AG04449 (cell line): ENCODE measurements at places on chromosomes 2 and 18.

DNA sequence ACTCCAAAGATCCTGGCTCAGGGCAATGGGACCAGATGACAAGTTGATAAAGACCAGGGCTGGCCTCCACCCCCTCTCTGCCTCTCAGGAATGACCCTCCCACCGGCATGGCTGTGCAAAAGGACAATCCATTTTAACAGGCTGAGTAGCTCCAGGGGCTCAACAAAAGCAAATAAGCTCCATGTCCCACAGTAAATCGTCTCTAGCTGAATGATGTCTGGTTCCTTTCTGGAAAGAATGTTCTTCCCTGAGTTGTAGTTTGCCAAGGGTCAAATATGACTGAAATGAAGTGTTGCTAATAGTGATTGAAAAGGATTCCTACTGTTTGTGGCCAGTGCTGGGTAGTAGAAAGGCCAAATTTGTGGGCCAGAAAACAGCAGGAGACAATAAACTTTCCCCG, 434.4 kb upstream of the ETAA1 start:
- no peak for DNase-seq

DNA sequence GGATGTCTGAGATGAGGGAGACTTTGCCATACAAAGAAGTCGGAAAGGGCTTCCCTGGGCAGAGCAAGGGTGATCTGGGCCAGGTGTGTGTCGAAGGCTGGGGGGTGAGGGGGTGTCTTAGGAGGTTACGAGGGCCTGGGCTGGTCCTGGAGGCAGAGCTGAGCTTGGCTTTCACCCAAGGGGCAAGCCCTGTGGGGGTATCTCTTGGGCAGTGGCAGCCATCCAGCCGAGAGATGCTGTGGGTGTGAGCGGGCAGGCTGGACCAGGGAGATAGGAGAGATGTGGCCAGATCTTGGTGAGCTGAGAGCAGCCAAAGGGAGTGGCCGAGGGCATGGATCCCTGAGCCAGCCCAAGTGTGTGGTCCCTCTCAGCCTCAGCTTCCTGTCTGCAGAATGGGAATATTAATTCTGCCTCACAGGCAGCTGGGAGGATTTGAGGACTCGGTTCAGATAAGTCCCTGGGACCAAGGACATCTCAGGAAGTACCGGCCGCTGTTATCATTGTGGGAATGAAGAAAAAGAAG, 33.0 kb downstream of the MAL start:
- DNase-seq, result no peak

- peak; percentile 23 for DNase-seq
Measured at GRCh38 chr2:240916571-240917008, 10.5 kb downstream of the CROCC2 start.

GRCh38 chr2:235820571-235820970, 326.7 kb downstream of the AGAP1 start:
- DNase-seq, result no peak

DNA sequence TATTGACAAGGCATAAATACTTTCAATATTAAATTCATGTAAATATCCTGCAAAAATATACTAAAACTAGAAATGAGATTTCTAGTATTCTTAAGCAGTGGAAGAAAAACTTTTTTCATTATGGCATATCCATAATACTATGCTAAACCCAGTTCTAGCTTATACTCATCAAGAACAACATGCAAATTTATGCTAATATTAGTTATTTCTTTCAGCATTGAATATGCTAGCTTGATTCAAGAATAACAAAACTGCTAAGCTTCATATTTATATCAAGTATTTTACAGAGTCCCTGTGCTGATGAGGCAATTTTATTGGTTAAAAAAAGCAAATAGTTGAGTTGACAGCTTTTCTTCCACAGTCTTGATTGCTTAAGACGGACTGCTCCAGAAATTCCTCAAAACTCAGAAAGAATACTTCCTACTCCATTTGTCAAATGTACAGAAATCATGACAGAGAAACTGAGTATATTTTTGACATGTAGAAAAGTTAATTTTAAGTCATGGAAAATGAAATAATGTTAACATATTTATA, 105.0 kb downstream of the PIGN start:
- DNase-seq, result no peak

GRCh38 chr18:33507019-33507418, 66.5 kb upstream of the CCDC178 start:
- DNase-seq, result no peak

DNA sequence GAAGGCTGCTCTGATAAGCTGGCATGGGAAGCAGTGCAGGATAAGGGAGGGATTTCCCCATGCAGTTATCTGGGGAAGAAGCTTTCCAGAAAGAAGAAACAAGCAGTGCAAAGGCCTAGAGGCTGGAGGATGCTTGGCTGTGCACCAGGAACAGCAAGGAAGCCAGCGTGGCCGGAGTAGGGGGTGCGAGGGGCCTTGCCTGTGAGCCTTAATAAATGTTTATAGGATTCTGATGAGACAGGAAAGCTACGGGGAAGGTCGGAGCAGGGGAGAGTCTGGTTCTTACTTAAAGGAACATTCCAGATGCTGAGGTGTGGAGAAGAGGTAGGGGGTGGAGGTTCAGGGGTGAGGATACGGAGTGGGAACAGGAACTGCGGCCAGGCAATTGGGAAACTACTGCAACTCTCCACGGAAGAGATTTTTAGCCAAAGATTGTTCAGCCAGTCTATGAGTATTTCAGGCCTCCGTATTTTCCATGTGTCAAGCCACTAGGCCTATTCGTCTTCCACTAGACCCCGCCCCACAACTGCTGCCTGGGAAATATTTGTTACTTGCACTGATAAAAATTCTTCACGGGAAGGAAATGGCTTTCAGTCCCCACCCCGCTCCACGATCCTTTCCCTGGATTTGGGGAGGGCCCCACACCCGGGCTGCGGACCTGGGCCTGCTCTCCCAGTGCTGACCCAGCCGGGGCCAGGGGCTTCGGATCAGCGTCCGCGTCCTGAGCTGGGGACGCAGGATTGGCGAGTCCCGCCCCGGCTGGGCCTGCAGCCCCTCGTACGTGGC, 516 bp downstream of the EIF2AK2 start:
- no peak for DNase-seq

DNA sequence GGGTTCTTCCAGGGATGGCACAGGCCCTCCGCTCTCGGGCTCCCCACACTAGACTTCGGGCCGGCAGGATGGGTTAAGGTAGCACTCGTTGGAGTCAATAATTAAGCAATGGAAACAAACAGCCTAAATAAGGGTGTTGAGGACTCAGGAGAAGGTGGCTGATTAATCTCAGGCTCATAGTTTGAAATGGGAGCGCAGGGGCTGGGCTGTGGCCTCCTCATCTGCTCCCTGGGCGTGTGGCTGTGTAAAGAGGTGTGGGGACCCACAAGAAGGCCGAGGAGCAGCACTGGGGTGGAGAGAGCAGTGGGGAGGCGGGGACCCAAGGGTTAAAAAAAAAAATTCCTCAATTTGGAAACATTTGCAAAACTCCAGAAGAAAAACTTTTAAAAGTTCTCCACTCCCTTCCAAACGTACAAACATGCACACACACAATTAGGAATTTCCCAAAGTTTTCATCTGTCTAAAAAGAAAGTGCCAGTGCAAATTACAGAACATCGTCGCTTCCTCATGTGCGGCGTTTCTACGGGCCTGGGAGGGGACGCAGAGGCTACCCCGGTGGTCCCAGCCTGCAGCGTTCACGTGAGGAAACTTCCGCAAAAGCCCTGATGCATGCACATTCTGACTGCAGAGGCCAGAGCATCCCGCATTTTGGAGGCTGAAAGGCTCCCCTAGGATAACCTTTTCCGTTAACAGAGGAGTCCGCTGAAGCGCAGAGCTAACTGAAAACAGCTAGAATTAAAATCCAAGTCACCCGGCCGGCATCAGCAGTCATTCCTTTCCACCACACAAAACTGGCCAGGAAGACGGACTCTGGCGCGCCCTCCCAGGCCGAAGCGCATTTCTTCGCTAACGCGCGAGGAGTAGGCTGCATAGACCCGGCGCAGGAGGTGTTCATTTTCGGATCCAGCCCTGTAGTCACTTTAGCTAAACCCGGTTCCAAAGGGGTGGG, 1.0 kb upstream of the TUBB6 start:
- no peak for DNase-seq

DNA sequence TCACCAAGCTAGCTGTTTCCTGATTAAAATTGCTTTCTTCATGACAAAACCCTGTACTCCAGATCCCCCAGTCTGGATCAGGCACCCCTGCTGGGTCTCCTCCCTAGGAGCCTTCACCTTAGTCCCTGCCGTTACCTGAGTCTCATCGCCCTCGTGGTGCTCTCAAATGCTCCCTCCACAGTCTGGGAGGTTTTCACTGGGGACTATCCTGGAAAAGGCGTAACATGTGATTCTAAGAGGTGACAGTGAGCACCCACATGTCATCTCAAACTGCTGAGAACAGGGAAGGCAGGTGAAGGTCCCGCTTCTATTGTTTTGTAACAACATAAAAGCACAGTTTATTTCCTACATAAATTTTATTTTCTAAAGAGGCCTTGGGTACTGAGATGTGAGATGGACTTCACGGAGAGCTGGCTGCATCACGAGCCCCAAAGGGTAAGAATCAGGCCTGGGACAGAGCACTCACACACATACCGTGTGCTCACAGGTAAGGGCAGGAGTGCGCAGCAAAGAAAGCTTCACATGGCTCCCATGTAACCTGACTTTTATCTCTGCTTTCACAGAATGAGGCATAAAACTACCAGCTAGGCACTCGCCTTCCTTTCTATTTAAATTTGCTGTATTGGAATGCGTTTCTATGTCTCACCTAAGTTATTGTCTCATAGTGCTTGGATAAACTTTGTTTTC, 531.5 kb downstream of the RNF144A start:
- no peak for DNase-seq

DNA sequence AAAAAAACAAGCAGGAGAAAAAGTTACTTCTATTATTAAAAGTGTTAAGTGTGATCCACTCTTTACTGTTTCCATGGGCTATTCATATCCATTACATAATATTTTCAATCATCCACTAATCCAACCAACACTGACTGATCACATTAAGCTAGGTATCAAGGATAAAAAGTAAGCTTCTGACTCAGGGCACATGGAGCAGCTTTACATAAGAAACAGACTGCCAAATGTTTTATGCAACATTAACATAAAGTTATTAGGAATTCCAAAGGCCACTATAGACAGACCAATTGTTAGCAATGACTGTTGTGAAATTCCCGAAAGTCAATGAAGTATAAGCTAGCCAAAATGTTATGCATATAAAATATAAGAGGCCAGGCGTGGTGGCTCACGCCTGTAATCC, 277.6 kb downstream of the ZEB2 start:
- DNase-seq, result no peak

- peak; percentile 40 for DNase-seq
Measured at GRCh38 chr2:232781765-232782164, 5.4 kb upstream of the KCNJ13 start.

DNA sequence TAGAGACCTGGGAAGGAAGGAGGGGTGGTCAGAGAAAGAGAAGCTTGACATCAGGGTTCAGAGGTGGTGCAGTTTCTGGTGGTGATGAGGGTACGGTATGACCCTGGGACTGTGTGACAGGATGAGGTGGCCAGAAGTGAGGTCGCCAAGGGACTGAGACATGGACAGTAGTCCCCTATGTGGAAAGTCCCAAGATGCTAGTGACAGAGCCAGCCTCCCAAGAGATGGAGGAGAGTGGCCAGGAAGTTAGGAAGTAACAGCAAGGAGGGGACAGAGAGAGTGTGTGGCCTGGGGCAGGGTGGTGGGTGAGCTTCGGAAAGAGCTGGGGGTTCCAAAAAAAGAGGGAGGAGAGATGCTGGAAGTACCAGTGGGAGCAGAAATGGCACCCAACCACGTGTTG, 66.0 kb downstream of the SMAD7 start:
- no peak for DNase-seq

GRCh38 chr2:102520009-102520408, 47.0 kb downstream of the SLC9A4 start:
- no peak for DNase-seq

- no peak for DNase-seq
Measured at GRCh38 chr2:12071318-12071717, 324.9 kb downstream of the LPIN1 start.

DNA sequence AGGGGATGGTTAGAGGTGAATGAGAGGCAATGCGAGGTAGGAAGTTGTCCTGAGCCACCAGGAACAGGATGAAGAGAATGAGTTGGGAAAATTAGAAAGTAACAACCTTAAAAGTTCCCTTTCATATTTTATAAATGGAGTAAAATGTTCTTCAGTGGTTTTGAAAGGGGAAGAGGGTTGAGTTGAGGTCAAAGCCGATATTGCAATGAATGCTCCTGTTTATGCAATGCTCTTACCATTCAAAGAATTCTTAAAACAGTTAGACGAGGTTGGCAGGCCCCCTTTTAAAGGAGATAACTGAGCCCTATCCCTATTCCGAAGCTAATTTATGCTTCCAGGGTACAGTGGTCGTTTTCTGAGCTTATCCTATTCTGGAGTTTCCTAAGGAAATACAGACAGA, 2110.3 kb upstream of the CELF4 start:
- DNase-seq, result no peak

DNA sequence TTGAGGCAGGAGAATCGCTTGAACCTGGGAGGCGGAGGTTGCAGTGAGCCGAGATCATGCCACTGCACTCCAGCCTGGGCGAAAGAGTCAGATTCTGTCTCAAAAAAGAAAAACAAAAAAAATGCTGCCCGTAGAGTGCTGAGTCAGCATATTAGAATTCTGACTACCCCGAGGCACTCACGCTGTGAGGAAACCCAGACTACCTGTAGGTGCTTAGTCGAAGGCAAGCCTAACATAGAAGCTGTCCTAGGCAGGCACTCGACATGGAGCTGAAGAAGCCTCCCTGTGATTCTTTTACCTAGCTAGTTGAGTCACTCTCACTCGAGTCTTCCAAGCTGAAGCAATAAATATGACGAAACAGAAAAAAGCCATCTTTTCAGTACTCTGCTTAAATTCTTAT, 1323.2 kb upstream of the DDX18 start:
- no peak for DNase-seq

DNA sequence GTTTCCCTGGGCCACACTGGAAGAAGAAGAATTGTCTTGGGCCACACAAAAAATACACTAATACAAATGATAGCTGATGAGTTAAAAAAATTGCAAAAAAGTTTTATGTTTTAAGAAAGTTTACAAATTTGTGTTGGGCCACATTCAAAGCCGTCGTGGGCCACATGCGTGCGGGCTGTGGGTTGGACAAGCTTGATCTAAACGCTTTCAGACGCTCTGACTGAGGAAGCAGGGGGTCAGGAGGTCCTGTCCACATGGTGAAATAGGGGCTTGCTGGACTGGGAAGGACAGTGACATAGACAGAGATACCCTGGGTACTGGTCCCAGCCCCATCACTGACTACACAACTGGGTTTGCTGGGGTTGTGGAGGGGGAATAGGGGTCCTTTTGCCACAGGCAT, 86.4 kb downstream of the LOXHD1 start:
- no peak for DNase-seq
